HCT116 (cell line): ENCODE measurements at places on chromosomes 13 and 19.
A peak's percentile ranks its signal among the peaks of the same experiment; 100 is the strongest.

- DNase-seq = no peak
- peaks cover 42% of the 10 kb centered on the region for H3K27me3 ChIP-seq
- no peaks in the 10 kb centered on the region for H3K4me1 ChIP-seq
- no peak overlapping the region for H3K27ac ChIP-seq
- no peak overlapping the region for H3K4me3 ChIP-seq
Observed at GRCh38 chr19:40889366-40889765, 7.3 kb upstream of the CYP2A7 start.

DNA sequence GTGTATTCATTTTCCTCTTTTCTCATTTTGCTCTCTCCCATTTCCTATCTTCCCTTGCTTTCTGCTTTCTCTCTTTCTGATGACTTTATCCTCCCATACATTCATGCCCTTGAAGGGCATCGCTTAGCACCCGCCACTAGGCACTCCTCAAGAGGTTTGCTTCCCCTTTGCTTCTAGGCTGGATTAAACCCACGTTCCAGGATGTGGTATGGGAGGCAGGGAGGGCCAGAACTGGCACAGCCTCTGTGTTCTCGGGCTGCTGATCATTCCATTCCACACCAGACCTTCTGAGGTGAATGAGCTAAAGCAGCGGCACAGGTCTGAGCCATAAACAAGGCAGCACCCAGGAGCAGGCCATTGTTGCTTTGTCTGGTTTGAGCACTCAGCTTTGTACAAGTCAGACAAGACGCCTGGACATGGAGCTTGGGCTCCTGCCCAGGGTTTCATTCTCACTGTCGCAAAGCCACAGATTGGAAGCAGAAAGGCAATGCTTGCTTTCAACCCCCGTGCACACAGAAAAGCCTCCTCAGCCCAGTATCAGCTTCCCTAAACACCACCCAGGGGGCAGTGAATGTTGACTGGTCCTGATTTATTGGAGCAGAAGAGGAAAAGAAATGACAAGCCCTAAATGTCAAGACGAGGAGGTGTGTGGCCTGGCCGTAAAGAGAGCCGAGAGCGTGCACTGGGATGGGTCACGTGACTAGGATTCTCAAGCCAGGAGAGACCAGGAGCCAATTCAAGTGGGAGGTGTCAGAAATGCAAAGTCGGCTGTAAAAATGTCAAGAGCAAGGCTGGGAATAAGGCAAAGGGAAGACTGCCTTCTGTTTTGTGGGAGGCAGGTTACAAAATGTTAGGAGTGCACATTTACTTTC lies 218.0 kb upstream of the SERP2 start:
- H3K4me3 ChIP-seq = no peak overlapping the region
- no peak for DNase-seq
- no peaks in the 10 kb centered on the region for H3K4me1 ChIP-seq
- H3K27me3 ChIP-seq = no peaks in the 10 kb centered on the region

DNA sequence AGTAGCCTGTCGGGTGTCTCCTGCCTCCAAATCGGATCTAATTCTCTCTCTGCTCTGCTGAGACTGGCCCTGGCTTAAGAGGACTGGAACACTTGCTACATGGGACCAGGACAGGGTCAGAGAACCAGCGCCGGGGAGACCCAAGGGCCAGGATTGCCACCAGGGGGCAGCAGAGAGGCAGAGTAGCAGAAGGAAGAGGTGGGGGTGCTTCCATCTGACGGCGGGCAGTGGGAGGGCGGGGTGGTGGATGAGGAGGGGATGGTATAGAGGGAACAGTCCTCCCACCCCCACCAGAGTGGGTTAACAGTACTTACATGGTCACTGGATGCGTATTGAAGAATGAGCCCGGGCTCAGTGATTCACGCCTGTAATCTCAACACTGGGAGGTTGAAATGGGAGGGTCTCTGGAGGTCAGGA lies 11.9 kb downstream of the SELENOW start:
- H3K27me3 ChIP-seq = no peaks in the 10 kb centered on the region
- peak overlapping the region; percentile 21 for H3K4me3 ChIP-seq
- peaks cover 25% of the 10 kb centered on the region for H3K4me1 ChIP-seq
- peaks cover 2% of the 10 kb centered on the region; the same call in 1 of the 2 replicates for H3K36me3 ChIP-seq

DNA sequence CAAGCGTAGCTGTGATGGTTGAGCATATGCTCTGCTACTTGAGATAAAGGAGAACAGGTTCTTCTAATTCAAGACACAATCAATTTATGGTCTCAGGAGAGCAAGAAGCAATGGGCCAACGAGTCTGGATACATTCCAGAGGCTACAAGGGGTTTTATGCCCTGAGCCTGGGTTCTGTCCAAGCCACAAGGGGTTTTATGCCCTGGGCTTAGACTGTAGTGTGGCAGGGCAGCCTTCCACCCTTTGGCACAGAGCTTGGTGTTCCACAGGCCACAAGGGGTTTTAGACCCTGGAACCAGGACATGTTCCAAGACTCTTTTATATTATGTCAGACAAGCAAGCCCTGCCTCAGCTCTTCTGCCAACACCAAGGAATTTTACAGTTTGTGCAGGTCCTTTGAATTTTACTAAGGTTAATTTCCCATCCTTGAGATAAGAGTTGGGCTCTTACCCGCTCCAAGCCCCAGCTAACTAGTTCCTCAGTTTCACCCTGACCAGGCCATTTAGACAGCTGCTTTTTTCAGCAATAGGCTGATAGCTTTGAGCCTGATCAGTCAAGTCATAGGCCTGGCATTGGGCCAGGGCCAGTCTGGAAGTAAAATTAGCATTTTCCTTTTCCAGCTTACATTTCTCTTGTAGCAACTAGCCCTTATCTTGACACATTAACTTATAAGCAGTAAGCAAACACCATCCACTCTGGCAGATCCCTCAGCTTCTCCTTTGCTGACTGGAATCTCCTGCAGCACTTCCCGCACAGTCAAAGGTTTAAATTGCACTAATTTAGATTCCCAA lies 95.0 kb downstream of the ZNF737 start:
- H3K36me3 ChIP-seq = no peaks in the 10 kb centered on the region
- no peak overlapping the region for H3K27ac ChIP-seq
- no peak overlapping the region for H3K4me3 ChIP-seq
- no peaks in the 10 kb centered on the region for H3K4me1 ChIP-seq
- no peak for DNase-seq
